ENCODE measurements at places on chromosomes 7 and 10. TPM values are rescaled to one million over a fixed set of nuclear protein-coding genes. Genes with fewer than 3 reads are reported as not detected.

DNA sequence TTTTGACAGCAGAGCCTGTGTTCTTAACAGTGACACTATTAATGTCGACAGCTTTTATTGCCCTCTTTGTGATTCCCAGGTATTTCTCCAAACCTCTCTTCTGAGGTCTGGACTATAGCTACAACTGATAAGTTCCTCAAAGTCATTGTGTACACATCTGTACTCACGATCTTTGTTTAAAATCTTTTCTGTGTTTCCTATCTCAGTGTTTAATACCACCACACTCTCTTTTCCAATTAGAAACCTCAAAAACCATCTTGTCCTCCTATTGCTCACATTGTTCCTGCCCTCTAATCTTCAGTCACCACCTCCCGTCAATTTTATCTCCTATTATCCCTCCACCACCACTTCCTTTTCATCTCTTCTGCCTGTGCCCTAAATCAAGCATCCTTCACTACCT lies 12.9 kb upstream of the WASL start:
- DNase-seq: no peak
- no peak overlapping the region for H3K4me3 ChIP-seq
- no peaks in the 10 kb centered on the region for H3K36me3 ChIP-seq
- no peaks in the 10 kb centered on the region for H3K4me1 ChIP-seq
- H3K27ac ChIP-seq: no peak overlapping the region

GRCh38 chr7:26156451-26157420 lies 4.7 kb downstream of the NFE2L3 start:
- peaks cover 49% of the 10 kb centered on the region for H3K27me3 ChIP-seq
- H3K36me3 ChIP-seq: no peaks in the 10 kb centered on the region
- peaks cover 2% of the 10 kb centered on the region for H3K4me1 ChIP-seq

- no peaks in the 10 kb centered on the region for H3K36me3 ChIP-seq
- no peaks in the 10 kb centered on the region for H3K27me3 ChIP-seq
- no peak overlapping the region for H3K4me3 ChIP-seq
- no peak overlapping the region for H3K27ac ChIP-seq
- H3K4me1 ChIP-seq: peaks cover 3% of the 10 kb centered on the region
These were observed 41.2 kb downstream of the GPR141 start for GRCh38 chr7:37724732-37725131.

- H3K36me3 ChIP-seq: no peaks in the 10 kb centered on the region
- H3K4me3 ChIP-seq: no peak overlapping the region
- DNase-seq: no peak
- no peaks in the 10 kb centered on the region for H3K4me1 ChIP-seq
- H3K27ac ChIP-seq: no peak overlapping the region
- no peaks in the 10 kb centered on the region for H3K27me3 ChIP-seq
These were observed 237.3 kb downstream of the PTPRN2 start for GRCh38 chr7:158350166-158350900.

DNA sequence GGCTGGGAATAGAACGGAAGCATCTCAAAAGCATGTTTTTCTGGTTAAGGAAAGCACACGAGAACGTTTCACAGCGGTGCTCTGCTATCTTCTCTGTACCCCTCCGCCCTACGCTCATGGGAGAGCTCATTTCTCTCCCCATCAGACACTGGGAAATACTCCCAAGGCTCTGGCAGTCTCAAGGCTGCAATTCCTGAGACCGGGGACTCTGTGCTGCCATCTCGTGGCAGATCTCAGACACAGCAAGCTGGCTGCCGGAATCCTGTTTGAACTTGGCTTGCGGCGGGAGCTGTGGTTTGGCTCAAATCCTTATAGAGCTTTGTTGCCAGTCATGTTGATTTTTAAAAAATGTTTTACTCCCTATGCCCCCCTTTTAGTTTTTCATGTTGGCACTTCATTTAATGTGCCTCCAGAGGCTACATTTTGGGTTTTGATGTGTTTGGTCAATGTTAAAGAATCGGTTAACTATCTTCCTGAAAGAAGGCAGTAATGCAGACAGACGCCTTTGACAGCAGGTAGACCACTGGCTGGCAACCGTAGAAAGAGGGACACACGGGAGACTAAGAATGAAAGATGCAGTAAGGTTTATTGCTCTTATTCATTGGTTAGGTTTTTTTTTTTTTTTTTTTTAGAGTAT lies 27.6 kb downstream of the BMPER start:
- peaks cover under 1% of the 10 kb centered on the region for H3K36me3 ChIP-seq
- no peak overlapping the region for H3K27ac ChIP-seq
- H3K27me3 ChIP-seq: no peaks in the 10 kb centered on the region
- H3K4me1 ChIP-seq: peaks cover 19% of the 10 kb centered on the region
- no peak overlapping the region for H3K4me3 ChIP-seq

Gene TUBAL3
- 0.09 TPM for total RNA-seq

Gene NT5C2
- 84.1 TPM for total RNA-seq

All from muscle of leg (tissue), 16 donors.